ENCODE measurements at places on chromosomes 7 and 10.
A peak's percentile ranks its signal among the peaks of the same experiment; 100 is the strongest.

- DNase-seq, result no peak
These were observed 178.3 kb upstream of the KLF14 start for GRCh38 chr7:130912082-130912861.

DNA sequence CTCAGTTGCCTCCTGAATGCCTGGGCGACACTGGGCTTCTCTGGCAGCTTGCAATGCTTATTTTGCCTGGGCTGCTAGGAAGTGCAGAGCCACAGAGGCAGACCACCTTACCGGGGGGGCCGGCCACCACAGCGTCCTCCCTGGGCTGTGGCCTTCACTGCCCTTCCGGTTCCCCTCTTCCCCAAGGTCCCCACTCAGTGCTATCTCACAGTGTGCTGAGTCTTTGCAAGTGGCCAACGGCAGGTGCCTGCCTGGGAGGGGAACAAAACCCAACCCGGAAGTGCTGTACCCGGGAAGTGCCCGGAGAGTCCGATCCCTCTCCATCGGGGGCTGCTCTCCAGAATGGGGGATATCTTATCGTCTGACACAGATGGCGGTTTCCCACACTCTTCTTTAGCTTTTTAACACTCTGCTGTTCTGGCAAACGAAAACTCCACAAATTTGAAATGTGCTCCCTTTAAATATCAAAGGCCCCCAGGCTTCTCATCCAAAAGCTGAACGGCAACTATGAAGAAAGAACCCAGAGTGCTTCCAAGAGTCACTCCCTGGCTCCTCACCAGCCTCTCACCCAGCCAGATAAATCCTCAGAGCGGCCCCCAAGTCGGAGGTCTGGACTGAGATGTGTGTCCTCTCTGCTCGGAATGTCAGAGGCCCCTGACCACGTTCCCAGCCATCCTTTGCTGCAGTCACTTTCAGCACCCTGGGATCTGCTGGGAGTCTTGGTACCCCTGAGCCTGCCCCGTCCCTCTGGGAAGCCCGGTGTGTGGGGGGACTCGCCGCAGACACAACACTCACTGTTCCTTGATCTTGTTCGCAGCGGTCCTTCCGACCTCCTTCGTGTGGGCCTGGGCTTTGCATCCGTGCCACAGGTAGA is 165.1 kb downstream of the SVIL start:
- no peak for DNase-seq

DNA sequence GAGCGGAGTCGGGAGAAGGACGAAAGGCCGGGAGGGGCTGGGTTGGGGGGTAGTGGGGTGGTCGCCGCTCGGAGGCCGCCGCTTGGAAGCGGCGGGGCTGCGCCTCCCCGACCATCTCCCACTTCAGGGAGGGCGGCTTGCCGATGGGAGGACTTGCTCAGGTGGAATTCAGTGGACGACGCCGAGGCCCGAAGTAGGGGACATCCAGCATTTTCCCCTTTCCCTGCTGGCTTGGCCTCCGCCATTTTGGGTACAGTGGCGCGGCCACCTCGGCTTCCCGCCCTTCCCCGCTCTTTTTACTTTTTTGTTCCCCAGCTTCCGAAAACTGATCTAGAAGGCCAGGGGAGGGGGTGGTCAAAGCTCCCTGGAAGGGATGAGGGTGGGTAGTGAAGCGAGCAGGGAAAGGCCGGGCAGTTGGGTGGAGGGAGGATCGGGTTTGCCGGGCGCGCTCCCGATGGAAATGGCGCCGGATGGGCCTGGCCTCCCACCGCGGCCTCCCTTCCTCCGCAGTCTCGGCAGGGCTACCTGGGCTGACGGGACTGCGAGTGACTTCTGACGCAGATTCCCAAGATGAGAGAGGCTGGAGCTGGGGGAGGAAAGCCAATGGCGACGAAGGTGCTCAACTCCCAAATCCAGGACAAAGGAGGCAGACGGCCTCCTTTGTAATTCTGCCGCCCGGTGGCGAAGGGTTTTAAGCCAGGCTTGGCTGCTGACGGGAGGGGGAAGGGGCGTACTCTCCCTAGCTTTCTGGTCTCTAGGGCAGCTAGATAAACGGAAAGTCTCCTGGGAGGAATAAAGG is at the start of gene PBLD:
TSS of gene PBLD (minus strand) at position 670 of the 799 bp plus-strand sequence. CDS start 26,084 bp downstream, outside the sequence.
- DNase-seq, result peak; percentile 69

GRCh38 chr10:76089556-76090180 is 658.2 kb downstream of the LRMDA start:
- no peak for DNase-seq

DNA sequence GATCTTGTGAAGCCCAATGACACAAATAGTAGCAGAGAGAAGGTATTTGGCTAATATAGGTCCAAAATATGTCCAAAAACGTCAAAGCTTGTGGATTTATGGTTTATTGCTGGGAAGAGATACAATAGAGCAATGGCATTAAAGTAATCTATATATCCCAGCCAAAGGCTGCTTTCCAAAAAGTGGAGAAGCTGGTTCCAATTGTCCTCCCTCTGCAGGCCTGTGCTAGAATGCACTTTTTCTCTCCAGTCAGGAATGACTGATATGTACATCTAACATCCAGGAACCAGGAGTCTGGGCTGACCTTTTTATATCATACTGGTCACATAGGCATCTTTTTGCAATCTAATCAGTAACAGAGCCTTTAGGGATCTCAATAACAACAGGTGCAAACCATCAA is 167.1 kb upstream of the FAM3C start:
- no peak for DNase-seq

GRCh38 chr7:101411508-101411874 is 48.8 kb downstream of the COL26A1 start:
- DNase-seq, result peak; percentile 37

- no peak for DNase-seq
These were observed 12.0 kb downstream of the FAM20C start for GRCh38 chr7:204326-204725.

DNA sequence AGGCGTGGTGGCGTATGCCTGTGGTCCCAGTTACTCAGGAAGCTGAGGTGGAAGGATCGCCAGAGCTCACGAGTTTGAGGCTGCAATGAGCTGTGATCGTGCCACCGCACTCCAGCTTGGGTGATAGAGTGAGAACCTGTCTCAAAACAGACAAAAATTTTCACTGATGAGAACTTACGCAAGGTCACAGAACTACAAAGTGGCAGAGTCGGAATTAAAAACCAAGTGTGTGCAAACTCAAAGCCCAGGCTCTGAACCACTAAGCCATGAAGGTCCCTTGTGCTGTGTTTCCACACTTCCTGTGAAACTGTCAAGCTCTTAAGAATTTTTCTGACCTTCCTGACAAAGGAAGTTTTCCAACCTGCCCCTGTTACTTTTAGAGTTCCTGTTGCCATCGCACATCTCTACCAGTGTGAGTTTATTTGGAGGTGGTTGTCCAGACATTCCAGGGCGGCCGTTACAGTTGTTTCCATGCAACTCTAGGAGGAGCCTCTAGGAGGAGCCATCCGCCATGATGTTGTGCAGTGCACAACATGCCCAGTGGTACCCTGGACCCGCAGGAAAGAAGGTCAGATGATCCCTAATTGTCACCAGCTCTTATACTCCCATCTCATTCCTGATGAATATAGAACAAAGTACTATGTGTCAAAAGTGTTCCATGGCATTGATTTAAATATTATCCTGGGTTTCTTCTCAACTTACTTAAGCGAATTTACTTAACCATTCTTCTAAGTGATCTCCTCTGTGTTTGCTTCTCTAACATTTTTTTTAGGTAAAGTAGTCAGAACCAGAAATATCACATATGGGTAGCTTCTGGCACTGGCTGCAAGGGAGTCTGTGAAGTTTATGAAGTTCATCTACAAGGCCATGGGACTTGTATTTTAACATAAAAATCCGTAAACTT is 49.0 kb upstream of the LYZL1 start:
- peak; percentile 8 for DNase-seq

GRCh38 chr7:142711196-142711595 is 38.1 kb upstream of the PRSS1 start:
- DNase-seq, result no peak

GRCh38 chr10:60611291-60611747 is 167.0 kb upstream of the CDK1 start:
- DNase-seq, result peak; percentile 58

GRCh38 chr10:29630205-29631048 is 4.3 kb downstream of the SVIL start:
- peak; percentile 92 for DNase-seq

- DNase-seq, result no peak
These were observed 144.3 kb upstream of the TCF7L2 start for GRCh38 chr10:112805701-112806100.

DNA sequence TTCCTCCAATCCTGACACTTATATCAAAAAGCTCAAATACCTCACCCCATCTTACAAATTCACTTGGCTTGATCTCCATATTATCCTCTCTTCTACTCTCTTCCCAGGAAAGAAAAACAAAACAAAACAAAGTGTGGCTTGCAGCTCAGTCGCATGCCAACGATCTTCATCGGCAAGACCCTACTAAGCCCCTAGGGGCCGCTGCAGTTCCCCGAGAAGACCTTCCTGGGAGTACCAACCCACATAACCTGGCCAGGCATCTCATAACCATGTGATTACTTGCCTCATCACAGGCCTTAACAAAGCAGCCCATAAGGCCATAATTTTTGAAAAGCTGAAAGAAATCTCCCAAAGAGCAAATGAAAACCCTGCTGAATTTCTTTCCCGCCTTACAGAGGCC is 103.7 kb downstream of the ZNF92 start:
- DNase-seq, result no peak

- DNase-seq, result no peak
These were observed 198.7 kb upstream of the VSTM2A start for GRCh38 chr7:54343511-54343910.

GRCh38 chr7:20831956-20832355 is 45.3 kb upstream of the SP8 start:
- DNase-seq, result no peak

- DNase-seq, result no peak
These were observed 46.8 kb upstream of the PCBD1 start for GRCh38 chr10:70935125-70935625.

DNA sequence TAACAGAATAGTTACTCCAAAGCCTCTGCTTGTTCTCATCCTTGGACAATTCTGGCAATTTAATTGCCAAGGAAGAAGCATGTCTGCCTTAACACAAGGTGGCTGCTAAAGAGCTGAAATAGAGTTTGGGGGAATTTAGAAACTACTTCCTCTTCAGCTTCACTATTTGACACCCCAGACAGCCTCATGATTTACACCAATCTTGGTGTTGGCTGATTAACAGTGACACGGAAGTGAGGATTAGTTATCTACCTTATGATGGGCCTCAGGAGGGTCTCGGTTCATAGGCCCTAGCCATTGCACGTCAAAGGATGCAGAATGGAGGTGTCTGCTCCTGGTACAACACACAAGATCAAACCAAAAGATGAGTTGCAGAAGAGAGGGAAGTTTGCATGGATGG is 102.4 kb downstream of the RELN start:
- DNase-seq, result no peak

DNA sequence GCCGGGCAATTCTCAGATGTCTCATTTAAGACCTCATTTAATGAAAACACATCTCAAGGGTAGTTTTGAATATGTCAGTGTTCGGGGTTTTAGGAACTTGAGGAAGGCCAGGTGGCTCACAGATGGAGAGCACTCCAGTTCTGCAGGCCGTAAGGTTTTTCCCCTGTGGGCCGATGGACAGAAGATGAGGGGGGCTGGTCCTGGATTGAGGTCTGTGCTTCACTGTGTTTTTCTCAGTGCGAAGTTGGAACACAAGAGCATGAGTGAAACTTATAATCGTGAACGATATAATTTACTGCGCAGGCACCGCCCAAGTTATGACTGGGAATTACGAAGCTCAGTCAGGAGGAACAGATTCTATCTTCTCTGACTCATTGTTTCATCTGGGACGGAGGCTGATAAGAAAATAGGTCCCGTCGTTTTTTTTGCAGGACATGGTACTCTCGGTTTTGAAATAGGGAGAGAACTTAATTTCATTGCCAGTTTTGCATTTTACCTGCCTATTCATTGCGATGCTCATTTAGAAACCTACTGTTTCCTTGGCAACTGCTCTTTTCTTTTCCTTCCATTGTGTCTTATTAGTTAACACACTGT is 591.0 kb upstream of the PFKP start:
- no peak for DNase-seq

DNA sequence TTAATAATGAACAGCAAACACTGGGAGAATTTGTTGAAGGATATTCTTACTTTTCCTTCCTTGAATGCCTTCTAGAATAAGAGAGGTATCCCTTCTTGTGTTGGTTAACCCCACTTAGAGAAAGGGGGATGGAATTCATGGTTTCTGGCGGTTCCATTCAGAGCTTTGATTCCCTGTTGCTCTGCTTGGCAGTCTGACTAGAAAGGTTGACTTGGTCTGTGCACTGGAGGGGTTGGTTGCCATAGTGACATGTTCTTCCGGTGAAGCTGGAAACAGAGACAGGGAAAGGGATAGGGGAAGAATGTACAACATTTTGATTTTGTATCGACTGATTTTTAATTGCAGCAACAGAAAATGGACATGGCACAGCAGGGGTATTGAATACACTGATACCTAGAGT is 2.5 kb downstream of the TMEM178B start:
- DNase-seq, result no peak

DNA sequence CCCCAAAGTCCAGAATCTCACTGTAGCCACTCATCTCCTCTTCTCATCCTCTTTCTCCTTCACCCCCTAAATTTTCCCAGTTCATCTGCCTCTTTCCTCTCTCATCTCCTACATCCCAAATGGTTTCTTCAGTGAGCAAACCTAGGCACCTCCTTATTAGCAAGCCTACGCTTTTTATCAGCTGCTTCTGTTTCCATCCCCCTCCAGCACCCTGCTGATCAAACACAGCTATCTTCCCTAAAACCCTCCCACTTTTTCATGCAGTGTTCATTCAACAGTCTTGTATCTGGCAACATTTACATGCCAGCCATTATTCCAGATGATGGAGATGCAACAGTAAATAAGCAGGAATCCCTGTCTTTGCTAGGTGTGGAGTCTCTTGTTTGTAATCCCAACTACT is 3.3 kb upstream of the ABRAXAS2 start:
- no peak for DNase-seq

DNA sequence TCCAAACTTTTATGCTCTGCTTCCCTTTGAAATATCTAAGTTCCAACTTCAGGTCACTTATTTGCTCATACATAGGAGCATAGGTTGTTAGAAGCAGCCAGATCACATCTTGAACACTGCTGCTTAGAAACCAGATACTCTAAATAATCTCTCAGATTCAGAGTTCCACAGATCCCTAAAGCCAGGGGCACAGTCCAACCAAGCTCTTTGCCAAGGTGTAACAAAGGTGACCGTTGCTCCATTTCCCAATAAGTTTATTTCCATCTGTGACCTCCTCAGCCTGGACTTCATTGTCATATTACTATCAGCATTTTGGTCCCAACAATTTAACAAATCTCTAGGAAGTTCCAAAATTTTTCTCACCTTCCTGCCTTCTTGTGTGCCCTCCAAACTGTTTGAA is 52.8 kb downstream of the TRIM24 start:
- DNase-seq, result no peak

Data from suppressor macrophage treated with lipopolysaccharide for 4 hours (primary cell).